Stimulated activated CD4-positive, alpha-beta T cell treated with anti-CD3 and anti-CD28 coated beads, Interleukin-4, amount 100 ng/mL, for 48 hours (primary cell): ENCODE measurements at places on chromosomes 5 and 9.
A peak's percentile ranks its signal among the peaks of the same experiment; 100 is the strongest.

GRCh38 chr5:82058710-82059109 is 86.9 kb downstream of the ATG10 start:
- no peak for DNase-seq

- no peak for DNase-seq
Observed at GRCh38 chr9:14671377-14671776, 21.9 kb downstream of the ZDHHC21 start.

DNA sequence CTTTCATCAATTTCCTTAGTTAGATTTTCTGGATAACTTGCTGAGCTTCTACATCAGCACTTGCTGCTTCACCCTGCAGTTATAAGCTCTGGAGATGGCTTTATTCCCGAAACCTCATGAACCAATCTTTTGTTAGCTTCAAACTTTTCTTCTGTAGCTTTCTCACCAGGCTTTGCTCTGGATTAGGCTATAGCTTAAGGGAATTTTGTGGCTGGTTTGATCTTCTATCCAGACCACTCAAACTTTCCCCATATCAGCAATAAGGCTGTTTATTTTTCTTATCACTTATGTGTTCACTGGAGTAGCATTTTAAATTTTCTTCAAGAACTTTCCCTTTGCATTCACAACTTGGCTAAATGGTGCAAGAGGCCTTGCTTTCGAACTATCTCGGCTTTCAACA is 1173.5 kb upstream of the NUDT12 start:
- no peak for DNase-seq

GRCh38 chr5:1062761-1063568 is 48.9 kb downstream of the SLC12A7 start:
- no peak for DNase-seq

- DNase-seq = no peak
Observed at GRCh38 chr9:133714606-133715294, 23.4 kb downstream of the SARDH start.

GRCh38 chr5:135569755-135570452 is 8.9 kb downstream of the CXCL14 start:
- no peak for DNase-seq

DNA sequence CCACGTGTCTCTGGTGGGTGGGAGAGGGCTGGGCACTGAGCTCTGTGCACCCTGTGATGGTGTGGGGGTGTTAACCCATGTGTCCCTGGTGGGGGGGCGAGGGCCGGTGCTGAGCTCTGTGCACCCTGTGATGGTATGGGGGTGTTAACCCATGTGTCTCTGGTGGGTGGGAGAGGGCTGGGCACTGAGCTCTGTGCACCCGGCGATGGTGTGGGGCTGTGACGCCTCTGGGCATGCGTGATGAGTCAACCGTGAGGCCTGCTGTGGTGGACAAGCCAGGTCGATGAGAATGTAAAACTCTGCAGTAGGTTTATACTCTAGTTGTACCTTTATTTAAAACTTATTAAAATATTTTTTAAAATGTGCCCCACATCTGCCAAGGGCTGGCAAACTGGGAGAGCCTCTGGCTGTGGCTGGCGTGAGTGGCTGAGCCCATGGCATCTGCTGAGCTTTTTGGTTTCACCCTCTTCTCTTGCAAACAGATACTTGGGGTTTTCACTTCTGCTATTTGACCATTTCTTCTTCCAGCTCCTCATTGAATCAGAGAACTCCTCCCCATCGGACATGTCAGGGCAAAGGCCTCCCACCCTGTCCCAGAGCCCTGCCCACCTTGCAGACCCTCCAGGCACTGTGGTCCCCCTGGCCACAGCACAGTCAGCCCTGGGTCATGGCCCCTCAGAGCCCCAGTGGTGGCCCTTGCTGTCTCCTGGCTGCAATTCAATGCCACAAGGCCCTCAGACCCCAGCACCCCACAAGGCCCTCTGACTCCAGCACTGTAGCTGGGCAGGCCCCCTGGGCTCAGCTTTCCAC is 18.5 kb upstream of the EXOC3 start:
- no peak for DNase-seq

GRCh38 chr9:71936066-71936465 is 24.6 kb downstream of the C9orf85 start:
- no peak for DNase-seq

GRCh38 chr5:173307695-173308094 is 20.5 kb downstream of the STC2 start:
- no peak for DNase-seq

- DNase-seq = no peak
Observed at GRCh38 chr5:123279136-123279535, 144.1 kb downstream of the CEP120 start.

GRCh38 chr5:145787001-145787400 is 48.1 kb downstream of the PRELID2 start:
- DNase-seq = no peak

GRCh38 chr5:75510836-75511434 is 494 bp downstream of the CERT1 start:
- DNase-seq = peak; percentile 31

- DNase-seq = no peak
Observed at GRCh38 chr5:14756478-14756877, 92.0 kb downstream of the OTULIN start.

- no peak for DNase-seq
Observed at GRCh38 chr9:7150153-7150890, 392.5 kb downstream of the KDM4C start.

DNA sequence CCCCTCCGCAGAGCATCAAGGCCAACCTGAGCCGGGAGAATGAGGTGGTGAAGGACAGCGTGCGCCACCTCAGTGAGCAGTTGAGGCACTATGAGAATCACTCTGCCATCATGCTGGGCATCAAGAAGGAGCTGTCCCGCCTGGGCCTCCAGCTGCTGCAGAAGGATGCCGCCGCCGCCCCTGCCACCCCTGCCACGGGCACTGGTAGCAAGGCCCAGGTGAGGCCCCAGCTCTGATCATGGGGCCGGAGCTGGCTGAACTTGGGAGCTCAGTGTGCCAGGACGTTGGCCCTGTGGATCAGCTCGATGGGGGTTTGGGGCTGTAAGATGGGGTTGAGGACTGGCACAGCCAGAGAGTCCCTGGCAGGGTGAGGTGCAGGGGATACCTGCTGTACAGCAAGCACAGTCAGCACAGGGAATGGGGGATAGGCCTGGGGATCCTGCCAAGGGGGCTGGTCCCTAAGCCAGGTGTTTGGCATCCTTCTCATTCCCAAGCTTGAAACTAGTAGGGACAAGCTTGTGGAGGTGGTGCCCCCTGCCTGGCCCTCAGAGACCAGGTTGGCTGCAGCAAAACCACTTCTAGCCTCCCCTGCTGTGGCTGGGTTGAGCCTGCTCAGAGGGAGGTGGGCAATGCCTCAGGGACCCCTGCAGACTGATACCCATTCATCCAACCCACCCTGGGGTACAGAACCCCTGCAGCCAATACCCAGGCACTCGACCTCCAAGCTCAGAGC is 22.5 kb downstream of the OLFML2A start:
- DNase-seq = no peak

GRCh38 chr9:96149533-96150280 is 152.3 kb downstream of the HSD17B3 start:
- DNase-seq = no peak

DNA sequence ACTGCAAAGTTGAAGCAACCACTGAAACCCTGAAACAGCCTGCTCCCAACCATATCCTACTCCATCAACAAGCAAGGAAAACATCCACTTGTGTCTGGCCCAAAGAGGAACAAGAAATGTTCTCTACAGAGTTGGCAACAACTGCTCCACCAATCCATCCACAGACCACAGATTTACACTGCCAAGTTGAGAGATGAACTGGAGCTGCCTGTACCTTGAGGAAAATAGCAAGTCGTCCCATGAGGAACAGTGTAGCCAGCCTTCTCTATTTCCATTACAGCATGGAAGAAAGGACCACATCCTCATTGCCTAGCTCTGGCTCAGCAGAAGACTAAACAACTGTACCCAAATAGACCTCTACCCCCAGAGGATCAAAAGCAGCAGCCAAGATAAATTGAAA is 60.4 kb downstream of the DEPDC1B start:
- no peak for DNase-seq

GRCh38 chr5:124654418-124654817 is 92.0 kb downstream of the ZNF608 start:
- DNase-seq = no peak

GRCh38 chr9:88681434-88681833 is 146.5 kb downstream of the NXNL2 start:
- DNase-seq = no peak

DNA sequence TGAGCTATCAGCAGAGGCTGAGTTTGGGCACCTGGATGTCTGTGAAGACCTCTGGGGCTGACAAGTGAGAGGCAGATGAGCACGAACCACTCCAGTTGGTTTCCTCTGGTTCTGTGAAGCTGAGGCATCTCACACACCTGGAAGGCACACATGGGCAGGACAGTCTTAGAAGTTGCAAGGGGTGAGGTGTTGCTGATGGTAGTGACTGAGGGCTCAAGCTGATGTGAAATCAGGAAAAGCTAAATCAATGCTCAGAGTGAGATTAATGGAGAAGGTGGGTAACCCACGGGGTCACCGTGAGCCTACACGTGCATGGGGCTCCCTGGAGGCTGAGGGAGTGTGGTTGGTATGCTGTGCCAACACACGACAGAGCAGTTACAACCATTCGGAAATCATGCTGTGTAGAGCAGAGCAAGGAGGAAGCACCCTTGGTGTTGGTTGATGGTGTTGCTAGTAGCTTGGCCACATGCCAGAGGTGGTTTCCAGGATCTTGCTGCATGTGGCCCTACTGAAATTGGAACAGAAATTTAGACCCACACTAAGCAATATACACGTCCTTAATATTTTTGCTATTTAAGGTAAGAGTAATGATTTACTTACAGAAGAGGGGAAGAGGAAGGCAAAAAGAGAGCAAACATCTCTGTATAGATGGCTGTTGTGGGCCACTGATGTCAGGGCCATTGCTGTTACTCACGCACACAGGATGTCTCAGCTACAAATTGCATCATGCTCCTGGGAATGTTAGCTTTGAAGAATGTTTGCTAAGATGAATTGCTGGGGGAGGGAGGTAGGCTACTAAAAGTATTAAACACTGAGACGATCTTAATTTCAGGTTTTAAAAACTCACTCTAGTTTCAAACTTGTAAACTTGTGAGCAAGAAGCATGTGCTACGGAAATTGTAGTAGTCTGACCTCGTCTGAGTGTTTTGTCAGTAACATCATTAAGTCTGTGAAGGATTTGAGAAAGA is 170.5 kb downstream of the ARHGEF28 start:
- no peak for DNase-seq

DNA sequence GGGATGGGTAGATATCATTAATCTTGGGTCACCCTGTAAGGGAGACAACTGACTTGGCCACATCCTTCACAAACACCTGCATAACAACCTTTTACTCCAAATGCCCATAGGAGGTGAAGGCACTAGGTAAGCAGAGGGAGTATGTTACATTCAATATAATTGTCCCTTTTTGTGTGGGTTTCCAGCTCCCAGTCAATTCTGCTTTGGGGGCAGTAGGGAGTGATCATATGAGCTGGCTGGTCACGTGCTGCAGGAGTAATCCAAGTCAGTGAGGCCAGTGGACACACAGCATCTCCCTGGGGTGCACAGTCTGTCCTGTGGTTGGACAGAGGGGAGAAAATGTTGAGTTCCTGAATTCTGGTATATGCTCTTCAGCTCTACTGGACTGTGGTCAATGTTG is 1.2 kb upstream of the AGXT2 start:
- DNase-seq = no peak

GRCh38 chr9:83570359-83570758 is 32.2 kb upstream of the FRMD3 start:
- no peak for DNase-seq

- no peak for DNase-seq
Observed at GRCh38 chr9:109307380-109308240, 13.2 kb downstream of the EPB41L4B start.

GRCh38 chr9:96253059-96253696 is 48.8 kb downstream of the HSD17B3 start:
- no peak for DNase-seq

GRCh38 chr9:70805949-70806348 is 315.5 kb downstream of the TRPM3 start:
- no peak for DNase-seq

DNA sequence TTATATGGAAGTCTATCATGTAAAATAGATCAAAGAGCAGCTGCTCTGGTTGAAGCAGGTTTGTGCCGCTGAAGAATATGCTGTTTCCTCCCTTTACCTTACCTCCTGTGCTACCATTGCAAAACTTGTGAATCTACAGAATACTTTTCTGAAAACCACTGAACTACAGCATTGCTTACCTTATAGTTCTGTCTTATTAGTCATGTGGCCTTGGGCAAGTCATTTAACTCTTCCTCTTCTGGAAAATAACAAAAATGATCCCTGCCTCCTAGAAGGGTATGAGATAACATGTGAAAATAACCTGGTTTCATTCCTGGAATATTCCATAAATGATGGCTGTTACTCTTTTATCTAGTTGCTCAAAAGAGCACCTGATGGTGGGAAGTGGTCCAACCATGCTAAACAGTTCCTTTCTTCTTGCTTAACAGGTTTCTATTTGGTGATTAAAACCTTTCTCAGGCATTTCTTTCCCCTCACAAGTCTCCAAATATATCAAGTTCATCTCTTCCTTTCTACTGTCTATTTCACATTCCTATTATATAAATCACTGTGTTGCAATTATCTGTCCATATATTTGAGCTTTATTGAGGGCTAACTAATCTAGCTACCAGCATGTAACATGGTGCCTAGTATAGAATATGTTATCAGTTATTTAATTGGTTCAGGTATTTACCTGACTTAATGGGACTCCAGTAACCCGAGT is 15.0 kb downstream of the TRIM32 start:
- DNase-seq = no peak

DNA sequence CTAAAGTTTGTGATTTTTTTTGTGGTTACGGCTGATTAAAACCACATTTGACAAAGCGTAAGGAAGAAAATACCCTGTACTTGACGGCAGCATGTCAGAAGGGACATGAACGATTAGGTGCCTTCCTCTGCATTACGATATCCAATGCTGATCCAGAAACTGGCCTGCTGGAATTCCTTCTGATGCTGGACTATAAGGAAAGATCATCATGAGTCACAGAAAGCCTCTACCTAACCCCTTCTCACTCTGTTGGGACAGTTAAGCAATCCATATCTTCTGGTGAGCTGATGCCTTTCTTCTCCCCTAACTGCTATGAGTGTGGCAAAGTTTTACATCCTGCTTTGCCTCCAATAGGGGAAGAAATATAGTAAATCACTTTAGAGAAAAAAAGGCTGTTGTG is 78.4 kb upstream of the PAPPA start:
- no peak for DNase-seq

- no peak for DNase-seq
Observed at GRCh38 chr5:151495320-151495719, 47.9 kb downstream of the SLC36A1 start.
